ENCODE measurements at places on chromosomes 1 and 21.

DNA sequence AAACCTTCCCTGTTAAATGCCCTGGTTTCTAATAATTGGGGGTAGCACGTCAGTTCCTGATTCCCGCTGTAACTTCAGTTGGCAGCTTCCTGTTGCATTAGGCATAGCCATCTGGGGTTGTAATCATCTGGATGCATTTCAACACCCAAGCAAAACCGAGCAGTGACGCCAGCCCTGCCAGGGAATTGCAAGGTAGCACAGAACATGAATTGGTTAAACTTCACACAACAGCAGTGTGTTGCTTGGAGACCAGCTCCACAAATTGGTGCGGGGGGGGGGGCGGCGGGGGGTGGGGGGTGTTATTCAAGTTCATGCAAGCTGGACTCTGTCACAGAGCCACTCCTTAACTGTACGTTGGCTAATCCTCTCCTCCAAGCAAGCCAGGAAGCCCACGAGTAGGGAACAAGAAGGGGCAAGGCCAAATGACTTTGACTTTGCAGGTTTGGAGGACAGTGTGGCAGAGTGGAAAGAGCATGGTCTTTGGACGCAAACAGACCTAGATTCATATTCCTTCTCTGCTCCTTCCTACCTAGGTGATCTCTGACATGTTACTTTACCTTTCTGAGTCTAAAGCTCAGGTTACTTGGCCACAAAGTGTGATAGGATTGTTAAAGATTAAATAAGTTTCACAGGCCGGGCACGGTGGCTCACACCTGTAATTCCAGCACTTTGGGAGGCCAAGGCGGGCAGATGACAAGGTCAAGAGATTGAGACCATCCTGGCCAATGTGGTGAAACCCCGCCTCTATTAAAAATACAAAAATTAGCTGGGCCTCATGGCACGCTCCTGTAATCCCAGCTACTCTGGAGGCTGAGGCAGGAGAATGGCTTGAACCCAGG lies 4.7 kb downstream of the LAX1 start:
- peak; percentile 67 for DNase-seq

GRCh38 chr1:200732438-200732837 lies 6.3 kb upstream of the CAMSAP2 start:
- DNase-seq = no peak

DNA sequence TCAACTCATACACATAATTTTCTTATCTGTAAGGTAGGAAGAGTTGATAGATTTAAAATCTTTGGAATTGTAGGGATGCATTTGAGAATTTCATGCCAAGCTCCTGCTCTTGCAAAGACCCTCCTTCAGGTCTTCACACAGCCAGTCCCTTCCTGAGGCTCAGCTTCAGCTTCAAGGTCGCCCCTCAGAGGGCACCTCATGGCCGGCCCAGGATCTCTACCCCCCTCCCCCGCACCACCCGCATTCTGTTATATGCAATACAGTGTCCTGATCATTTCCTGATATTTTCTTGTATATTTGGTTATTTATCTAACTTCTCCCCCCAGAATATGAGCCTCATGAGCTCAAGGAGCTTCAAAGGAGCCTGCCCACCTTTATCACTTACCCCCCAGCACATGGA lies 47.0 kb upstream of the BACE2 start:
- DNase-seq = no peak

GRCh38 chr1:1920608-1921458 lies 1.8 kb upstream of the TMEM52 start:
- no peak for DNase-seq

- no peak for DNase-seq
Observed at GRCh38 chr1:185311589-185312225, 5.3 kb downstream of the IVNS1ABP start.

GRCh38 chr1:234515821-234516241 lies 36.9 kb upstream of the TARBP1 start:
- peak; percentile 63 for DNase-seq

GRCh38 chr1:109793486-109794318 lies 30.0 kb upstream of the EPS8L3 start:
- peak; percentile 62 for DNase-seq

- DNase-seq = no peak
Observed at GRCh38 chr21:42563261-42563660, 49.6 kb downstream of the SLC37A1 start.

DNA sequence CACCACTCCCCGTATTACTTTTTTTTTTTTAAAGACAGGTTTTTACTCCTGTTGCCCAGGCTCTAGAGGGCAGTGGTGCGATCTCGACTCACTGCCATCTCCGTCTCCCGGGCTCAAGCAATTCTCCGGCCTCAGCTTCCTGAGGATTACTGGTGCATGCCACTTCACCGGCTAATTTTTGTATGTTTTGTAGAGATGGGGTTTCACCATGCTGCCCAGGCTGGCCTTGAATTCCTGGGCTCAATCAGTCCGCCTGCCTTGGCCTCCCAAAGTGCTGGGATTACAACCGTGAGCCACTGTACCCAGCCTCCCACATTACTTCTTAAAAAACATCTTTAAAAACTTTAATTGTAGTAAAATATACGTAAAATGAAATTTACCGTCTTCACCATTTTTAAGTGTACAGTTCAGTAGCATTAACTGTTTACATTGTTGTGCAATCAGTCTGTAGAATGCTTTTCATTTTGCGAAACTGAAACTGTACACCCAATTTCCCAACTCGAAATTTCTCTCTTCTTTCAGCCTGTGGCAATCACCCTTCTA lies 77.0 kb downstream of the ZMYM4 start:
- DNase-seq = no peak

- DNase-seq = peak; percentile 29
Observed at GRCh38 chr1:19169642-19170041, 40.4 kb downstream of the UBR4 start.

DNA sequence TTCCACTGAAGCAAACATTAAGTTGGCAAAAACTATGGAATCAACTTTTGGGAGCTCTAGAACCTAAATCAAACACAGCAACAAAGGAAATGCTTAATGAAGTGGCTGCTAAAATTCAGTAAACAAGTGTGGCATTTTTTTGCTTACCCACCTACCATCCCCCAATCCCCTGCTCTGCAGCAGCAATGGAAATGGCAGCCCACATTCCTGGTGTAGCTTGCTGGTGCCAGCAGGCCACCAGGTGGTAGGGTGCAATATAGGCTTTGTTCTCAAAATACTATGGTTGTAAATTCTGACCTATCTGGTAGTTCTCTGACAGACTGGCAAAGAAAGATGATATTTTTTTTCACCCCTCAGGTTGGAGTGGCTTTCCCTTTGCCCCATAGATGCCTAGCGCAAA lies 42.8 kb downstream of the SHCBP1L start:
- no peak for DNase-seq

GRCh38 chr21:41703857-41704501 lies 62.9 kb downstream of the RIPK4 start:
- no peak for DNase-seq

DNA sequence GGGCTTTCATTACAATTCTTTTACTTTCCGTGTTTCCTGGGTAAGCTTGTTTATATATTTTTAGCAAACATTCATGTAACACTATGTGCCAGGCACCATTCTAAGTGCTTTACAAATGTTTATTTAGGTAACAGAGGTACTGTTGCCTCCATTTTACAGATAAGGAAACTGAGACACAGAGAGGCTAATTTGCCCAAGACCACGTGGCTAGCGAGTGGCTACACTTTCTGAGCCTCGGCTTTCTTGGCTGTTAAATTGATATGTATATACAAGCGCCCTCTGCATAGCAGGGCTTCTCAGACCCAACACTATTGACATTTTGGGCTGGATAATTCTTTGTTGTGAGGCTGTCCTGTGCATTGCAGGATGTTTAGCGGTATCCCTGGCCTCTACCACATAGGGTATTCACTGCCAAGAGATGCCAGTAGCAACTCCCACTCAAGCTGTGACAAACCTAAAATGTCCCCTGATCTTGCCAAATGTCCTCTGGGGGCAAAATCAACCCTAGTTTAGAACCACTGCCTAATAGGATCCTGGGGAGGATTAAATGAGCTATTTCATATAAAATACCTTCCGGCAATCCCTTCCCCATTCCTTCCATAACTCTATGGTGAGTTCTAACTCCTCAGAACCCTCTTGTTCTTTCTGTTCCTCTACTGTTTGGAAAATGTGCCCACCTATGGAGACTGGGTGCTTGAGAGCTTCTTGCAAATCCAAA lies 17.2 kb upstream of the ID3 start:
- no peak for DNase-seq

- no peak for DNase-seq
Observed at GRCh38 chr1:182698971-182699370, 14.6 kb upstream of the RGS8 start.

DNA sequence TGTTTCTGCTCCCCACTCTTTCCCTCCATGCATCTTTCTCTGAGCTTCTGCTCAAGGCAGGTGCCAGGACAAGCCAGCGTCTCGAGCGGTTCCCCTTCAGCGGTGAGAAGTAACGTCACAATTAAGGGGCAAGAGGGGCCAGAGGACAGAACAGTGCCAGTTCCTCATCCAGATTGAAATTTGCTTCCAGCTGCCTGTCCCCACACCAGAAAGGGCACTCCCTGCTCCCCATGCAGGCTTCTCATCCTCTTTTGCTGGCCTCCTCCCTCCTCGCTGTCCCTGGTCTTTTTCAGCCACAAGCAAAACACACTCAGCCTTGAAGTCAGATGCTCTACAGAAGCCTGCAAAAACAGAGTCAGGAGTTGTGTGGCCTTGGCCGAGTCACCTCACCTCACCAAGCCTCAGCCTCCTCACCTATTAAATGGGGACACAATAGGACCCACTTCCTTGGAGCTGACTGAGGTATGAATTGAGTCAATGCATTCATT lies 35.0 kb upstream of the ECE1 start:
- DNase-seq = no peak

- no peak for DNase-seq
Observed at GRCh38 chr1:76724816-76725215, 142.5 kb upstream of the ST6GALNAC5 start.

All from BJ (cell line).